ENCODE measurements at places on chromosomes 1 and 21. TPM values are rescaled to one million over a fixed set of nuclear protein-coding genes. Genes with fewer than 3 reads are reported as not detected.
A peak's percentile ranks its signal among the peaks of the same experiment; 100 is the strongest.

DNA sequence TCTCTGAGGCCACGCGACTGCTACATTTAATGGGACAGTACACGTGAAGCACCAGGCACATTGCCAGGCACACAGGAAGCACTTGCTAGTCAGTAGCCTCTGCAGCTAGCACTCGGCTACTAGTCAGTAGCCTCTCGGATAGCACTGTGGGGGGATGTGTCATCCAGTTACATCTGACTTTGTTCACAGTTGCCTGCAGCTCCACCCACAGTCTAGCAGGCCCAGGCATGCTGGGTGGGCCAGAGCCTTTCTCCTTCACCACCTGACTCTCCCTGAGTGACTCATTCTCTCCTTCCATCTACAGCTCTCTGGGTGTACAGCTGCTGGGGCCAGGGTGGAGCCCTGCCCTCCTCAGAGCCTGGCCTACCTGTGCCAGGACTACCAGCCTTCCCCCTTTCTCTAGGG lies 51.5 kb downstream of the PTPRF start:
- peak overlapping the region; percentile 21 for H3K27ac ChIP-seq
- DNase-seq: peak; percentile 93
- peaks cover 3% of the 10 kb centered on the region for H3K36me3 ChIP-seq
- H3K4me3 ChIP-seq: no peak overlapping the region

DNA sequence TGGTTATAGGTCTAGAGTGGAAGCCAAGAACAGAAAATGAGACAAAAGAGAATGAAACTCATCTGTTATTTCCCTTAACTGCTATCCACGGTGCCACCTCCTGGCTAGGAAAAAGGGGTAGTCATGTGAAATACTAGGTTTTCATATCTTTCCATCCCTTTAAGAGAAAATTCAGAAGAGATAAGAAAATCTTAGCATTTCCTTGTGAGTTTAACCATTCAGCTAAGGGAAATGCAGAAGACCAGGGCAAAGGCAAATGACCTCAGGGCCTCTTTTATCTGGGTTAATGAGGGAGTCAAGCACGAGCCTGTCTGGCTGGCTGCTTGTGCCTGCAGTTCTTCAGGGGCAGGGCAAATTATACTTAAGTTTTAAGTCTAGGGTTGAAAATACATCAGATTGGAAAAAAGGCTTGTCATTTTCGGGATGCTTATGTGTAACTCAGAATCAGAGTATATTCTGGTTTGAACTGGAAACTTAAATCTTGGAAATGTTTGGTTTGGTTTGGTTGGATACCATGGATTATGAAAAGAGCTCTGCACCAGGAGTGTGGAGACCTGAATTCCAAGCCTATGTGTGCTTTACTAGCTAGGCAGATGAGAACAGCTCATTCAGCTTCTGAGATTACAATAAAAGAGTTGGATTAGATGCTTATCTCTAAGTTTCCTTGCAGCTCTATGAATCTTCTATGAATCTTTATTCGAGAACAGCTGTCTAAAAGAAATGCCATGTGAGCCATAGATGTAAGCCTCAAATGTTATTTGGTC lies 19.9 kb downstream of the NIBAN1 start:
- no peaks in the 10 kb centered on the region for H3K27me3 ChIP-seq
- H3K36me3 ChIP-seq: no peaks in the 10 kb centered on the region
- peaks cover 21% of the 10 kb centered on the region for H3K4me1 ChIP-seq
- H3K4me3 ChIP-seq: 0 out of 2 replicates have a peak overlapping the region, but pooled peaks have one; percentile 3
- peak; percentile 12 for DNase-seq
- peak overlapping the region; percentile 55 for H3K27ac ChIP-seq

DNA sequence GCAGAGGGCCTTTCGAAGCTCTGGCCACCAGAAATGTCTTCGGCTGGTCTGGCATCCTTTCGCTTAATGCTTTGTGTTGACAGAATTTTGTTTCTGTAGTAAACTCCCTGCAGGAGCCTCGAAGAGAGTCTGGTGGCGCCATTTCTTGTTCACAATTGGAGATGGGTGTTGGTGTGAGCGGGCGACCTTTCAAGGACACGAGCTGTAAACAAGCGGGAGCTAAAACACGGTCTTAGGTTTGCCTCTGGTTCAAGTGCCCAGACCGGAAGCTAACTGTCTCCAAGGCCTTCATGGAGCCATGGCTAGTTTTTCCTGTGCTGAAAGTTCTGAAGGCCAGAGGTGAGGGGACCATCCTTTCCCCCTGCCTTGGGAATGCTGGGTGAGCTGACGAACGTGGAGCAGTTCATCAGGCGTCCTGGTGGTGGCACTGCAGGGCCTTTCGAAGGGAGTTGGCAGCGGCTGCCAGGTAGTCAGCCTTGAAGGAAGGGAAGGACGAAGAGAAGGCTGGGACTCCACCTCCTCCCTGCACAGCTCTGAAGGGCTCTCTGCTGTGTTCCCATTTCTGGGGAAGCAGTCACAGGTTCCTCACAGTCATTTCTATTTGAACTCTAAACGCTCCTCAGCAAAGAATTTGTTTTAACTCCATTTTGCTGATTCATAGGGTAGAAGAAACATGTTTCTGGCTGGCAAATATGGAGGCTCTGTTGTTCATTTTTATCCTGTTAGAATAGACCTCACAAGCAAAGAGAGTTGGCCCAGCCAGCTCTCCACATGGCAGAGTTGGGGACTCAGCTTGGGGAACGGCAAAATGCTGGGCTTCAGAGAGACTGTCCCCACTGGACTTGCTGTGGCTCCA lies 35.2 kb downstream of the URB2 start:
- no peaks in the 10 kb centered on the region for H3K27me3 ChIP-seq
- 0 out of 2 replicates have a peak, but pooled peaks cover 5% of the 10 kb centered on the region for H3K36me3 ChIP-seq
- no peaks in the 10 kb centered on the region for H3K4me1 ChIP-seq
- H3K27ac ChIP-seq: no peak overlapping the region

GRCh38 chr21:44049606-44050005 lies 37.5 kb downstream of the TRAPPC10 start:
- H3K36me3 ChIP-seq: no peaks in the 10 kb centered on the region
- no peaks in the 10 kb centered on the region for H3K27me3 ChIP-seq
- no peaks in the 10 kb centered on the region for H3K4me1 ChIP-seq
- no peak overlapping the region for H3K4me3 ChIP-seq
- no peak for DNase-seq
- H3K27ac ChIP-seq: no peak overlapping the region

GRCh38 chr1:212621043-212621948 lies 12.7 kb downstream of the ATF3 start:
- H3K36me3 ChIP-seq: no peaks in the 10 kb centered on the region
- DNase-seq: no peak
- H3K4me1 ChIP-seq: no peaks in the 10 kb centered on the region
- H3K4me3 ChIP-seq: no peak overlapping the region
- H3K27me3 ChIP-seq: peaks cover 13% of the 10 kb centered on the region
- H3K27ac ChIP-seq: no peak overlapping the region

DNA sequence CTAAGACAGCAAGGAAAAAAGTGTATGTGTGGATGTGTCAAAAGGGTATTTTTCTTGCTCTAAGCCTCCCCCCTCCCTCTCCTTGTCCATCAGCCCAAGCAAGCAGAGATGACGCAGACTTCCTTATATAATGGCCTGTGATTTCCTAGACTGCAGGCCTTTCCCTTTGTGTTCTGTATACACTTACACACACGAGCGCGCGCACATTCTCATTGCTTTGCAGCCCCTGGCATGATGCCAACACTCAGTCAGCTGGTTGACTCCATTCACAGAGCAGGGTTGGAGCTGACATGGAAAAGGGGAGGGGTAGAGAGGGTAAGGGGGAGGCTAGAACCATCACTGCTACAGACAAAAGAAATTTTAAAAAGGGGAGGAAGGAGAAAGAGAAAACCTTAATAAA lies 41.8 kb downstream of the GATAD2B start:
- H3K27ac ChIP-seq: no peak overlapping the region
- no peaks in the 10 kb centered on the region for H3K4me1 ChIP-seq
- no peak overlapping the region for H3K4me3 ChIP-seq
- H3K27me3 ChIP-seq: no peaks in the 10 kb centered on the region

- H3K36me3 ChIP-seq: peaks cover 8% of the 10 kb centered on the region
- H3K27me3 ChIP-seq: no peaks in the 10 kb centered on the region
- no peak for DNase-seq
- H3K27ac ChIP-seq: peak overlapping the region; percentile 97
- peak overlapping the region; percentile 94 for H3K4me3 ChIP-seq
These were observed 693 bp downstream of the SRSF10 start for GRCh38 chr1:23979387-23979880.

GRCh38 chr1:111990026-111990877 lies 784 bp upstream of the KCND3 start:
- H3K27me3 ChIP-seq: peaks cover 56% of the 10 kb centered on the region
- no peak overlapping the region for H3K27ac ChIP-seq
- no peak overlapping the region for H3K4me3 ChIP-seq
- H3K4me1 ChIP-seq: no peaks in the 10 kb centered on the region
- H3K36me3 ChIP-seq: no peaks in the 10 kb centered on the region

Gene RABIF
- 9.4 TPM for total RNA-seq

Gene IL6R
- 1.5 TPM for total RNA-seq

DNA sequence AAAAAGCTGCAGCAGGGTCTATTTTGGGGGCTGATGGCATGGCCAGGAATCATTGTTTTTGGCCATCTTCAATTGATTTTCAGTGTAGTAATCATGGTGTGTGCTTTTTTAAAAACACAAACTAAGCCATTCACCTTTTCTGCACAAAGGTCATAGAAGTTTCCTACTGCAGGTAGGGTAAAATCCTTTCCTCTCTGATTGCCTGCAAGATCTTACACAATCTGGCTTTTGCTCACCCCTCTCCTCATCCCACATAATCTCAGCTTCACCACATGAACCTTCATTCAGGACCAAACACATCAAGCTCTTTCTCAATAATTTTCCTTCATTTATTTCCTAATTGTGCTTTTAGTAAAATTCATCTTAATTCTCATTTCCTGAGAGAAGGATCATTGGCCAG lies 38.3 kb upstream of the GBP5 start:
- H3K27me3 ChIP-seq: no peaks in the 10 kb centered on the region
- no peaks in the 10 kb centered on the region for H3K36me3 ChIP-seq
- H3K27ac ChIP-seq: no peak overlapping the region
- DNase-seq: no peak
- H3K4me1 ChIP-seq: peaks cover 32% of the 10 kb centered on the region

DNA sequence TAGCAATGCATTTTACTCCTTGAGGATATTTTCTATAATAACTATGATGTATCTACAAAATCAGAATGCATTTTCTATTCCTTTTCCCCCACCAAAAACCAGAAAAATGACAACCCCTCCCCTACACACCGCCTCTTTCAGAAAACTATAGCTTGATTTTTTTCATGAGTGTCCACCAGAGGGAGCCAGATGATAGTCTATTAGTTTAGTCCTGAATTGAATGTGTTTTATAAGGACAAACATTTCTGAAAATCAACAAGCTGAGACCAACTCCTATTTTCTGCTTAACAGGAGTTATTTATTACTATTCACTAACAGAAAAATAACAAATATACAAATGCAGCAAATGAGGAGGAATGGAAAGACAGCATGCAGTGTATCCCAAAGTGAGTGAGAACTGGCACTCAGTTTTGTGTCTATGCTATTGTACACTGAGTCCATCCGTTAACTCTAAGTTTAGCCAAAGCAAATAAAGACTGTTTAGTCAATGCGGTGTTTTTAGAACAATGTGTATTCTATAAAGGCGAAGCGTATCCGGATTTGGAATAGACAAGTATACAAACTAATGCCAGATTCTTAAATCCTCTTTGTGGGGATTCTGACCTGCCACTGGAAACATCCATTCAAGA lies 182.6 kb downstream of the VAV3 start:
- H3K27me3 ChIP-seq: no peaks in the 10 kb centered on the region
- H3K36me3 ChIP-seq: no peaks in the 10 kb centered on the region
- no peak overlapping the region for H3K27ac ChIP-seq
- DNase-seq: peak; percentile 11
- H3K4me3 ChIP-seq: no peak overlapping the region
- H3K4me1 ChIP-seq: peaks cover 10% of the 10 kb centered on the region

Gene PPIAL4G
- total RNA-seq: not detected

DNA sequence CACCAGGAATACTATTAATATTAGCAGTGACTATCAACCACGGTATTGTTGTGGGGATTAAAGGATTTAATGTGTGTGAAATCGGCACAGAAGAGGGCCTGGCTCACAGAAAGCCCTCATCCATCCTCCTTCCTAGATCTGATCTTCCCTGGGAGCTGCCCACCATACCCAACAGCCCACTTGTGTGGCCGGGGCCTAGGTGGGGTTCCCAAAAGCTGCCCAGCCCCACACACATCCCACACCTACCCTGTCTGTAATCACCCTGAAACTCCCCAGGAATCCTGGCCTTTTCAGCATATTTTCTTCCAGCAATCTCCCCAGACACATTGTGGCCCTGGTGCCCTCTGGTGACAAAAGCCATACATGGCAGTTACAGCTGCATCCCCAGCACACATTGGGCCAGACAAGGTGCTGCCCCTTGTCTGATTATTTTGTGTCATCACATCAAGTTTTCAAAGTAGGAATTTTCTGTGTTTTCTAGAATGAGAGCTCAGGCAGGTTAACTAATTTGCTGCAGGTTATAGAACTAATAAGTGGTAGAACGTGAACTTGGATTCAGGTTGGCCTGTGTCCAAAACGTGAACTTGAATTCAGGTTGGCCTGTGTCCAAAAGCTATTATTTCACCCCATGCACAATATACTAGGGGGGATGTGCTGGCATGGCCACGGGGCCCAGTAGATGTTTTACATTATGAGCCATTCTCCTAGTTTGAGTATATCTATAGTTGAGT lies 5.3 kb upstream of the SLC6A9 start:
- DNase-seq: peak; percentile 59
- no peak overlapping the region for H3K4me3 ChIP-seq
- no peaks in the 10 kb centered on the region for H3K27me3 ChIP-seq
- H3K27ac ChIP-seq: peak overlapping the region; percentile 20
- peaks cover 27% of the 10 kb centered on the region for H3K4me1 ChIP-seq

DNA sequence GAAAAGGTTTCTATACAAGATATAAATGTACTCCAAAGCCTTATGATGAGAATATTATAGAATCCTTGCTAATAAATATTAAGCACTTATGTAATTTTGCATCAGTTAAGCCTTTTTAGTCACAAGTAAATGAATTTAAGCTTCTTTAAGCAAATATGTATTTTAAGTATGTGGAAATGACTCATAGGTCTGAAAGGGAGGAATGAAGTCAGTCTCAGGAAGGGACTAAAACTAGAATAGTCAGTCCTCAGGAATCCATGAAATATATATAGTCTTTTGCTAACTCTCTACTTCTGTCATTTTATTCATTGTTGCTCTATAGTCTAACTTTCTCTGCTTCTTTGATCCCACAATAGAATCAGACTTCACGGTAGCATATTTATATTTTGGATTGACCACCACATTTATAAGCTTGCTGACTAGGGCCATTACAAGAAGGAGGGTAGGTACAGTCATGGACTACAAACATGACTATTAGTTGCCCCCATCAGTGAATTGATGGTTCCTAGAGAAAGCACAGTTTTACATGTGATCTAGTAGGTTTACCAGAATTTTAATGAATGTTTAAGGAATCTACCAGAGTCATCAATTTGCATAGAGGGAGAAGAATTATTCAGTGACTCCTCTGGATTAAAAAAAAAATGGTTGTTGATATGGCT lies 20.2 kb upstream of the RABGGTB start:
- no peak overlapping the region for H3K4me3 ChIP-seq
- H3K4me1 ChIP-seq: peaks cover 19% of the 10 kb centered on the region
- H3K27ac ChIP-seq: peak overlapping the region; percentile 74
- no peak for DNase-seq

- H3K4me3 ChIP-seq: no peak overlapping the region
- no peaks in the 10 kb centered on the region for H3K27me3 ChIP-seq
- peak overlapping the region; percentile 81 for H3K27ac ChIP-seq
- DNase-seq: no peak
These were observed 19.6 kb downstream of the SSR2 start for GRCh38 chr1:156001021-156001661.

All from PC-9 (cell line).